ENCODE measurements at places on chromosomes 11 and 22.

GRCh38 chr11:9014826-9015225 is 11.0 kb upstream of the NRIP3 start:
- no peak for DNase-seq

DNA sequence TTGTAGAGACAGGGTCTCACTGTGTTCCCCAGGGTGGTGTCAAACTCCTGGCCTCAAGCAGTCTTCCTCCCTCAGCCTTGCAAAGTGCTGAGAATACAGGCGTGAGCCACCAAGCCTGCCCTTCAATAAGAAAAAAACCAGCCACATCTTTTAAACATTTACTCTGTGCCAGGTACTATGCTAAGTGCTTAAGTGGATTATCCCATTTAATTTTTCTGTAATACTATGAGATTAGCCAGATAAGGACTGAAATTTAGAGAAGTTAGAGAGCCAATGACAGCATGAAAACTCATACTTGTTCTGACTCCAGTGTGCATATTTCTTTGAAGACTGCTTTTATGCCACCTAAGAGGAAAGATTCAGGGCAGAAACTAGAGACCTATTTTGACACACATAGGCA is 35.7 kb downstream of the PPME1 start:
- DNase-seq, result no peak

- DNase-seq, result no peak
Observed at GRCh38 chr11:15112131-15112541, 2.6 kb upstream of the INSC start.

DNA sequence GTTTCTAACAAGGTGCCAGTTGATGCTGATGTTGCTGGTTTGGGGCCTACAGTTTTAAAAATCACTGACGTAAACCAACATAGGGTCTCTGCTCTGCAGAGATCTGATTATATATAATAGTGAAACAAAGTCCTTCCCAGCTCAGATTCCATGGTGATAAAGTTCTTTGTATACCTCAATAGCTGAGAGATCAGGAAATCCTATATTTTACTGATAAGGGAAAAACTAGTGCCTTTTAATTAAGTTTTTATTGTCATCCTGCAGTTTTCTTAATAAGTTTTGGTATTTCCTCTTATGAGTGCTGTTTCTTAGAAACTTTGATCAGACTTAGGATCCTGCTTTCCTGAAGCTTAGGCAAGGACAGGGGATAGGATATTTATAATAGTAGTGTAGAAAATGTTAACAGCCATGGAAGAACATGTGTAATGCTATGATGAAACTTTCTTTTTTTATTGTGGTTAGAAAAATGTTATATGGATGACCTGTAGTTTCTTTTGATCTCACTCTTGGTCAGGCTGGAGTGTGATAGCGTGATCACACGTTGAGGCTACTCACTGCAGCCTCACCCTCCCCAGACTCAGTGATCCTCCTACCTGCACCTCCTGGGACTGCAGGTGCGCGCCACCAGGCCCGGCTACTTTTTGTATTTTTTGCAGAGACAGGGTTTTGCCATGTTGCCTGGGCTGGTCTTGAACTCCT is 14.1 kb downstream of the CAPRIN1 start:
- DNase-seq, result no peak

- DNase-seq, result no peak
Observed at GRCh38 chr22:29141078-29141688, 64.5 kb upstream of the EMID1 start.

GRCh38 chr11:71397331-71397860 is 50.8 kb downstream of the DHCR7 start:
- DNase-seq, result no peak

DNA sequence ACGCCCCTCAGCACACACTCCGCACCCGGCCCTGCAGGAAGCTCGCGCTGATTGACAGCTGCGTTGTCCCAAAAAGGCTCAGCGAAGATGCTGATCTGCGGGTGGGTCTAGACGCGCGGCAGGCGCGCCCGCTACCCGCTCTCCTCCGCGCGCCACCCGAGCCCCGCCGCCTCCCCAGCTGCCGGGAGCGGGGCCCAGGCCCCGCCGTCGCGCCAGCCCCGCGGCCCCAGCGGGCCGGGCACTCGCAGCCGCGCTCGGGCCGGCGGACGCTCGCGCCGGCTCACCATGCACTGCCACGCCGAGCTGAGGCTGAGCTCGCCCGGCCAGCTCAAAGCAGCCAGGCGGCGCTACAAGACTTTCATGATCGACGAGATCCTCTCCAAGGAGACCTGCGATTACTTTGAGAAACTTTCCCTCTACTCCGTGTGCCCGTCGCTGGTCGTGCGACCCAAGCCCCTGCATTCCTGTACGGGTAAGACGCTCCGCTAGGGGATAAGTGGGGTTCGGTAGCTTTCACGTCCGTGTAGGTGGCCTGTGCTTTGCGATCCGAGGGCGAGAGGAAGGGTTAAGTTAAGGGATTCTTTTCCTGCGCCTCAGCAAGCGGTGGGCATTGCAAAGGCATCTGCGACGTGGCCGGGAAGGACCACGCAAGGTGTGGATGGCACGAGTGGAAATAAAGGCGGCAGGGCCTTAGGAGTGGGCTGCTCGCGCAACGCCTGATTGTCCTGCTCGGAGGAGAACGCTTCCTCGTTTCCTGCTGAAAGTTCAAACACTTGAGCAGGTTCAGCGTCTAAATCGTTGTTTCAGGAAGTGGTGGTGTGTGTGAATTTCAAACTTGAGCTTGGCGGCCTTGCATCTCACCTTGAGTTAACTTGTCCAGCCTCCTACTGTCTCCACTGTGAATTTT is at the start of gene BARX2:
BARX2 (plus strand) TSS at position 98 of the 907 bp plus-strand sequence; CDS start at position 286, 188 bp downstream.
- DNase-seq, result no peak

DNA sequence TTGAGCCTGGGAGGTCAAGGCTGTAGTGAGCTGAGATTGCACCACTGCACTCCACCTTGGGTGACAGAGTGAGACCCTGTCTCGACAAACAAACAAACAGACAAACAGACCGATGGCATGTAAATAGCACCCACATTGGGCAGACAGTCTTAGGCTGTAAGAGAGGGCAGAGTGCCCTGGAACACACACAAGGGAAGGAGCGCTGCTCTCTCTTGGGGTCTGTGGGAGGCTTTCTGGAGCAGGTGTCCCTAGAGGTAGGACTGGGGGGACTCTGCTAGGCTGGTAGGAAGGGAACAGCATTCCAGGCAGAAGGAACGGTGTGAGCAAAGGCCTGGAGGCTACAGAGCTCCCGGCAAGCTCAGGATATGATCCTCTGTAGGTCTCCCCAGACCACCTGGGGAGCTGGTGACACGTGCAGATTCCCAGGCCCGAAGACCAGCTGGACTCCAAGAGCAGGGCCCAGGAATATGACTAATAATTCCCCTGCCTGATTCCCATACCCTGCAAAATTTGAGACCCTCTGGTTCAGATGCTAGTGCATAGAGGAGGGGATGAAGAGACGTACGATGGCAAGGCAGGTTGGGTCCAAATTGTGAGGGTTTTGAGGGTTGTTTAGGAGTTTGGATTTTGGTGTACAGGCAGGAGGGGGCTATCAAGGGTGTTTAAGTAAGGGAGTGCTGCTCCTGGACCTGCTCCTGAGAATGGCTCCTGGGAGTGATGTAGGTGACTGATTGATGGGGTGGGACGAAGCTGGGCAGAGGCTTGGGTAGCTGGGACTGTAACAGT is 11.6 kb downstream of the SMIM38 start:
- DNase-seq, result no peak

- DNase-seq, result no peak
Observed at GRCh38 chr11:92969634-92970347, at the start of gene MTNR1B. TSS of gene MTNR1B (plus strand) at chr11:92969651. CDS start at chr11:92969726, 75 bp downstream.

GRCh38 chr11:134047586-134047999 is 21.3 kb upstream of the JAM3 start:
- DNase-seq, result no peak

DNA sequence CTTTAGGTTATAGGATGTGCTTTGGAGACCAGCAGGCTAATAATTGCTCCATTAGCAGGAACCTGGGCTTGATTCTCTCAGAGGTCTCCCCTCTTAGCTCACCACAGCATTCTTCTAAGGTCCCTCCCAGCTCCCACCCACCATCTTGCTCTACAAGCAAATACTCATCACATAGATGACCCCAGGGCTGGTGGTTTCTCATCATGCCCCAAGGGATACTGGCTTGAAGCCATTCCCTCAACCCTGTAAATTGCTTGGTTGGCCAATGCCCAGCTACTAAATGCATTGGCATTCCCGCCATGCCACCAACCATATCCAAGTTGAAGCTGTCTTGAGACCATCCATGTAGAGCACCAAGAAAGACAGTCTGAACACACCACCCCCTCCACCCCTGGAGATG is 130.2 kb upstream of the NCAM1 start:
- DNase-seq, result no peak

DNA sequence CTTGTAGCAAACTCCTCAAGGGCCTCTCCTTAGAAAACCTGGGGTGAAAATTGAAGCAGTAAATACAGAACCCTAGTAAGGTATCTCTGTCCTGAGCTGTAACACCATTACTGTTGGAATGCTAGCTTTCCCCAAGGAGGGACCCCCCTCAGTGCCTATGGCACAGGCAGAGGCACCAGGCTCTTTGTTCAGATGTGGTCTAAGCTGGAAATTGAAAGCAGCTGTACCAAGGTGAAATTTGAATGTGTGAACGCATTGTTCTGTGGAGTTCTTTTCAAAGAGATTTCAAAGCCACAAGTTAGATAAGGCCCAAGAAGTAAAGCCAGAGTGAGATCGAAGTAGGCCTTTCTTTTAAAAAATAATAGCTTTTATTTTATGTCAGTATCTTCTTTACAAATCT is 71.9 kb upstream of the HORMAD2 start:
- DNase-seq, result no peak

DNA sequence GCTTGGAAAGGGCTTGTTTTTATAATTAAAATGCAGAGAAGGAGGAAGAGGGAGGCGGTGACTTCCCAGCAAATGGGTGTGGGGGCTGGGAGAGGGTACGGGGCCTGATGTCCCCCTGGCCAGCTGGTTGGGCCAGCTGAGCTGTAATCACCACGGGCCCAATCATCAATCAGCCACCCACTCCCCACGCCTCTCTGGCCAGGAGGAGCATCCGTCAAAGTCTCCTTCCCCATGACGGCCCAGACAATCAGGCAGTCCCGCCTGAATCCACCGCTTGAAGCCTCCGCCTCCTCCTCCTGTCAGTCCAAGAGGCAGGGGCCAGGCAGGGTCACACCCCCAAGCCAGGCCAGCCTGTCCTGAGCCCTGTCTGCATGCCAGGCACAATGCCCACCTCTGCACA is 13.3 kb upstream of the CABP7 start:
- DNase-seq, result no peak

GRCh38 chr11:94782446-94782845 is 14.3 kb downstream of the AMOTL1 start:
- DNase-seq, result no peak

DNA sequence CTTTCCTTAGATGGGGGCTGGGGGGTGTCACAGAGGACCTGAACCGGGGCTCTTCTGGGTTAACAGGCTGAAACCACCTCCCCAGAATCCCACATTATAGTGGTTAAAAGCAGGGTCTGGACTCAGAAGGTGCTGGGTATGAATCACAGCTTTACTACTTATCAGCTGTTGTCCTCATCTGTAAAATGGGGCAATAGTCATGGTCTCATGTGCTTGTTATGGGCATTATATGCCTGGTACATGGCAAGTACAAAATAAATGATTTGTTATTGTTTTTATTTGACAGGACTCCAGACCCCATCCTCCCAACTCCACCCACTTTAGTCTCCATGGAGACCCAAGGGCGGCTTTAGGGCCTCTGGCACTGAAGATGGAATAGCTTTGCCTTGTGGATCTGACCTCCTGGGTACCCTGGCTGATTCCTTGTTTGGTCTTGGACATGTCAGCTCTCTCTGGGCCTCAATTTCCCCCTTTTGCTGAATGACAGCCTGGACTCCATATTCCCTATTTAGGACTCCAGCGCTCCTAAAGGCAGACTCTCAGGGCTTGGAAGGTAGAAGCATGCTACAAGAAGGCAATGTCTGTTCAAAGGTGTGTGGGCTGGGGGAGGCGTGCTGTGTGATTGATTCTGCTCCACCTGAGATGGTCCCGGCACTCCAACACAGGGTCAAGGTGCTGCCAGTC is 812 bp upstream of the SMTN start:
- DNase-seq, result no peak

Data from esophagus squamous epithelium (tissue), 5 donors.